ENCODE measurements at places on chromosomes 3 and 15.

DNA sequence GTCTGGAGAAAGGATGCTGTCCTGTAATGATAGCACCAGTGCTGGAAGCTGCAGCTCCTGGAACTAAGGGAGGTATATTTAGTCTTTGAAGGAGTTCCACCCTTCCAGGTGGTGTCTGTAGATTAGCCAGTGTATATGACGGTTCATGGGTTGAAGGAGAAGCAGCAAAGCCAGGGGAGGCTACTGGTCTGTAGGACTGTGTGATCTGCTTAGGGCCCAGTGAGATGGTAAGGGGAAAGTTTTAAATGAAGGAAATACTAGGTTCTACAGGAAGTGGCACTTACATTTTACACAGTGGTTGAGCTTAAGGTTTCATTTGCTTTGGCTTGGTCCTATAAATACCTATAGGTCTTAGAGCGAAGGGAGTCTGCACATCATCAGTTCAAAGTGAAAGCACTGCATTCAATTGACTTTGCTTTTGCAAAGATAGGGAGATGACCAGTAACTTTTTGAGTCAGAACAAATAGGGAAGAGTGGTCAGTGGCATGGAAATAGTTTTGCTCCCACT lies 5.6 kb downstream of the SLC25A38 start:
- no peak for DNase-seq

GRCh38 chr3:57822686-57823085 lies 66.6 kb downstream of the SLMAP start:
- no peak for DNase-seq

DNA sequence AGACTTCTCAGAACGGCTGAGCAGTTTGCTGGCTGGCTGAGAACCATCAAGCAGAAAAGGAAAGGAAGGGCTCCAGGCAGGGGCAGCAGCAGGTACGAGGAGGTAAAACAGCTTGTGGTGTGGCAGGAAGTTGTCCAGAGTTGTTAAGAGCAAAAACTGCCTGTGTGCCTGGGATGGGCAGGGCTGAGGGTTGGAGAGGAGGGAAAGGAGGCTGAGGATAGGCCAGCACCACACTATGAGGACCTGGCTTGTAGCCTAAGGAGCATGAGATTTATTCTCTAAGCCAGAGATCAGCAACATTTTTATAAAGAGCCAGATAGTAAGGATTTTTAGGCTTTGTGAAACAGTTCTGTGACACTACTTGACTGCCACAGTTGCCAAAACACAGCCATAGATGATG lies 8.0 kb downstream of the IGSF10 start:
- no peak for DNase-seq

- peak; percentile 72 for DNase-seq
Observed at GRCh38 chr3:129224984-129225393, 24.4 kb upstream of the COPG1 start.

GRCh38 chr15:83282776-83283137 lies 1.7 kb downstream of the BNC1 start:
- no peak for DNase-seq

- no peak for DNase-seq
Observed at GRCh38 chr3:58020783-58021071, 12.5 kb downstream of the FLNB start.

DNA sequence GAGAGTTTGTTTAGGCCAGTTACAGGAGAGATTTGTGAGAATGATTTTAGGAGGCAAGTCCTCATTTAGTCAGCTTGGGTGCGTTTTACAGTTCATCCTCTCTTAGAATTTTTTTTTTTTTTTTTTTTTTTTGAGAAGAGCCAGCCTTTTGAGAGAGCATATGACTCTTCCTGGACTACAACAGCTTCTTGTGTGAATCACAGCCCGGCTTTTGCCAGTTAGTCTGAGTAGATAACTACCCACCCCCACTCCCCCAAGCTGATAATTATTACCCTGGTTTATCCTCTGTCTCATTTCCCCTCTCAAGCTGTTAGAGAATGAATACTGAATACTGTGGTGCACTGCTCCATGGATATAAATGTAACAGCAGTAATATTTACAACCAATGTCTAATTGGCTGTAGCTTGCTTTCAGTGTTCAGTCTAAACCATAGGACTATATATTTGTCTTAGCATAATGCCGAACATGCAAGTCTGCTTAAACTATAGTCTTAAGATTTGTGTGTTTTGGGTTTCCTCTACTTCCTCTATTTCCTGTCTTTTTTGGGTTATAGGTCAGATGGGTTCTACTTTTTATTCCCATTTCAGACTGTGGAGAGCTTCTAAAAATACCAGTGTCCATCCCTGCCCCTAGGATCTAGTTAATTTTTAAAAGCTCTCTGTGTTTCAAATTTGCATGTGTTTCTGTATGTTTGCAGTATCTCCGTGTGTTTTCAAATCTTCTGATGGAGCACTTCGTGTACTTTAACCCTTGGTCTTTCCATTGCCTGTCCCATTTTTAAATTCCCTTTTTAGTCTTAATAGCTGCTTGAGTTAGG lies 8.0 kb downstream of the CHD2 start:
- DNase-seq = peak; percentile 38
